ENCODE measurements at places on chromosomes 1 and 21.

GRCh38 chr1:84406346-84406861 lies 8.1 kb downstream of the DNASE2B start:
- peak; percentile 67 for DNase-seq

DNA sequence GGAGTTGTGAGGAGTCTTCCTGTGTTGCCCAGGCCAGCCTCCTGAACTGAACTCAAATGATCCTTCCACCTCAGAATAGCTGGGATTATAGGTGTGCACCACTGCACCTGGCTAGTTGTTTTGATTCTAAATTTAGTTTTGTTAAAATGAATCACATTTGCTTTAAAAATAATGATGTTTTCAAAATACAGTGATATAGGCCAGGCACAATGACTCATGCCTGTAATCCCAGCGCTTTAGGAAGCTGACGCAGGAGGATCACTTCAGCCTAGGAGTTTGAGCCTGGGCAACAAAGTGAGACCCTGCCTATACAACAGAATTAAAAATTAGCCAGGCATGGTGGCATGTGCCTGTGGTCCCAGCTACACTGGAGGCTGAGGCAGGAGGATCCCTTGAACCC lies 24.3 kb downstream of the RTCA start:
- DNase-seq = no peak

DNA sequence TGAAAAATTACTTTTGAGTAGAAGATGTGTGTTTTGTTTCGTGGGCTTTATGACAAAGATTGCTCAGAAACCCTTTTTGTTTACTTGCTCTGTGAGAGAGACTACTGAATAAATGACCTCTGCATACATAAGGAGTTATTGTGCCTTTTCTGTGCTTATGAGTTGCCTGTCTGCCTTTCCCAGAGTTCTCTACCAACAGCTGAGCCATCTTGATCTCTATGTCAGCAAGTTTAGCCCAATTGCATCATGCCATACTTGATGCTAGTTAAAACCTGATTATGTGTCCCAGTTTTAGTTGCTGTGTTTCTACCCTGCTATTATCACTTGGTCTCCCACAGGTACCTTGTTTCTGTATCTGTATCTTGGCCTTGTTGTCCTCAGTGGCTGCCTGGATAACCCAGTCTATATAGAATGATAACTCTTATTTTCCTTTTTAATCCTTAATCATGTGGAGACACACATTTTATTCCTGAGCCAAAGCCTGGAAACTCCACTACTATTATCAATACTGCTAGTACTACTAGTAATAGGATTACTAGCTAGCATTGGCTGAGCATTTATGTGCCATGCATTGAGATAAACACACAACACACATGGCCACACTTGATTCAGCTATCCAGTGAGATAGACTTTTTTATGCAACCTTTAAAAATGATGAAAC lies 28.7 kb upstream of the GNG12 start:
- no peak for DNase-seq

GRCh38 chr1:23286401-23286800 lies 57.7 kb downstream of the HNRNPR start:
- DNase-seq = no peak

DNA sequence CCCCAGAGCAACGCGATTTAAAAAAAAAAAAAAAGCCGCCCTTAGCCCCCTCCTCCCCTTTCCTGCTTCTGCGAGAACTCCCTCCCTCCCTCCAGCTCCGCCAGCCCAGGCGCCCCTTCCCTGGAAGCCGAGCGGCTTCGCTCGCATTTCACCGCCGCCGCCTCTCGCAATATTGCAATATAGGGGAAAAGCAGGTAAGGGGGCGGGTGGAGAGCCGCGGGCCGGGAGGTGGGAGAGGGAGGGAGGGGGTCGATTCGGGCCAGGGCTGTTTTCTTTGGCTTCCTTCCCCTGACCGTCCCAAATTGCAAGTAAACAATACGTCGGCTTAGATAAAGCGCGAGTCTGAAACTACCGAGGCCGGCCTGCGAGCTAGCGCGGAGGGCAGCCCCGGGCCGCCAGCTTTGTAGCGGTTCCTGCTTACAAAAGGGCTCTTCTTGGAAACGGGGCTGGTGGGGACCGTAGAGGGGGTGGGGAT lies 408 bp downstream of the LMO4 start:
- peak; percentile 8 for DNase-seq

- no peak for DNase-seq
Measured at GRCh38 chr1:222618880-222619596, 1.1 kb downstream of the MIA3 start.

DNA sequence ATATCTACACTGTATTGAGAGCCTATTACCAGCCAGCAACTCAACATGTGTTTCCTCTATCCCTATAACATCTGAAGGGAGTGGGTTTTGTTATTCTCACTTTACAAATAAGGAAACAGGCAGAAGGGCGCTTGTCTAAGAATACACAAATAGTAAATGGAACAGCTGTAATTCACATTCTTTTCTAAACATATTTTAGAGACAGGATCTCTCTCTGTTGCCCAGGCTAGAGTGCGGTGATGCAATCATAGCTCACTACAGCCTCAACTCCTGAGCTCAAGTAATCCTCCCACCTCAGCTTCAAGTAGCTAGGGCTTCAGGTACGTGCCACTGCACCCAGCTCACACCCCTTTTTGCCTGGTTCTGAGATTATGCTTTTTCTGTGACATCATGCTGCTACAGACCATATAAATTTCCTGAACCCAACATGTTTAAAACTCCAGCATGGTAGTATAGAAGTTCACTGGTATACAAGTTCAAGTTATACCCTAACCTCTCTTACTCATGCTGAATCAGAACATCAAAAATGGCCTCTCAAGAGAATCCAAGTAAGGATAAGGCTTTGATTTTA lies 8.6 kb upstream of the TACSTD2 start:
- peak; percentile 72 for DNase-seq

GRCh38 chr1:172416496-172417035 lies 3.9 kb upstream of the C1orf105 start:
- no peak for DNase-seq

GRCh38 chr1:108708691-108709660 lies 3.7 kb upstream of the FNDC7 start:
- no peak for DNase-seq

DNA sequence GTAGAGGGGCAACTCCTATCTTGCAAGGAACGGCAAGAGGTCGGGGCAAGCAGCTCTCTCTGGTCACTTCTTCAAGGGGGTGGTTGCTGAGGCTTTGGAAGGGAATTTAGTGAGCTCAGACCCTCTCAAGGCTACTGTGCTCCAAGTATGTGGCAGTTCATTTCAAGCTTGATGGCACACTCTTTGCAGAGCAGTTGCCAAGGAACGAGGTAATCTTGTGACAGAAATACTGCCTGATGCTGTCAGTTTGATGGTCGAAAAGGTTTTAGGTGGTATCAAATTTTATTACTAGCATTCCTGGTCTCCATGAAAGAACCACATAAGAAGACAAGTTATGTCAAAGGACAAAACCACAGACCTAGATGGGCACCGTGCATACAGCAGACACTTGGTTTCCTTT lies 13.1 kb downstream of the CFAP298 start:
- no peak for DNase-seq

DNA sequence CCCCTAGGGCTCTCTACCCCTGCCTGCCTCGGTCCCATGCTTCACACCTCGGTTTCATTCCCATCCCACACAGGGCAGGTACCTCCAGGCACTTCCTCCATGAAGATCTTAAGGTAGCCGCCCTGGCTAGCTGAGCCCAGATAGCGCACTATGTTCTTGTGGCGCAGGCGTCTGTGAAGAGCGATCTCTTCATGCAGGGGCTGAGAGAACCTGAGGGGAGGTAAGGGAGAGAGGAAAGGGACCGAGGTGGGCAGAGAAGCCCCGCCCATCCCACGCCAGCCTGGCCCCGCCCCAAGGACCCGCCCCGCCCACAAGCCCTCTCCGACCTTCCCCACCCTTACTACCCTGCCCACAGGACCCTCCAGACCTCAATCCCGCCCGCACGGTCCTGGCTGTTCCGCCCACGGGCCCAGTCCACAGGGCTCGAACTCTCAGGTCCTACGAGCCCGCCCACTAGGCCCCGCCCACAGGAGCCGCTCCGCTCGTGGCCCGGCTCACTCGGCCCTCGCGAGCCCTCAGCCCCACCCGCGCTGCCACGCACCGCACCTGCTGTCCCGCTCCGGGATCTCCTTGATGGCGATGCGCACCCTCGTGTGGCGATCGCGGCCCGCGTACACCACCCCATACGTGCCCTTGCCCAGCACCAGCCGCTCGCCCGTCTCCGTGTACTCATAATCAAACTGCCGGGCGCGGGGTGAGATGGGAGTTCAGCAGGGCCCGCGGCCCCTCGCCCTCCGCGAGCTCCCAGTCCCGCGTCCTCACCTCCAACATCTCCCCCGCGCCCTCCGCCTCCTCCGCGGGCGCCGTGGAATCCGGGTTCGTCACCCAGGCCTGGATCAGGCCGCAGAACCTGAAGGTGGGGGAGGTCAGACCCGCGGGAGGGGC lies 6.4 kb downstream of the MAP3K6 start:
- no peak for DNase-seq

- DNase-seq = no peak
Measured at GRCh38 chr1:160177667-160178066, 12.7 kb upstream of the CASQ1 start.

DNA sequence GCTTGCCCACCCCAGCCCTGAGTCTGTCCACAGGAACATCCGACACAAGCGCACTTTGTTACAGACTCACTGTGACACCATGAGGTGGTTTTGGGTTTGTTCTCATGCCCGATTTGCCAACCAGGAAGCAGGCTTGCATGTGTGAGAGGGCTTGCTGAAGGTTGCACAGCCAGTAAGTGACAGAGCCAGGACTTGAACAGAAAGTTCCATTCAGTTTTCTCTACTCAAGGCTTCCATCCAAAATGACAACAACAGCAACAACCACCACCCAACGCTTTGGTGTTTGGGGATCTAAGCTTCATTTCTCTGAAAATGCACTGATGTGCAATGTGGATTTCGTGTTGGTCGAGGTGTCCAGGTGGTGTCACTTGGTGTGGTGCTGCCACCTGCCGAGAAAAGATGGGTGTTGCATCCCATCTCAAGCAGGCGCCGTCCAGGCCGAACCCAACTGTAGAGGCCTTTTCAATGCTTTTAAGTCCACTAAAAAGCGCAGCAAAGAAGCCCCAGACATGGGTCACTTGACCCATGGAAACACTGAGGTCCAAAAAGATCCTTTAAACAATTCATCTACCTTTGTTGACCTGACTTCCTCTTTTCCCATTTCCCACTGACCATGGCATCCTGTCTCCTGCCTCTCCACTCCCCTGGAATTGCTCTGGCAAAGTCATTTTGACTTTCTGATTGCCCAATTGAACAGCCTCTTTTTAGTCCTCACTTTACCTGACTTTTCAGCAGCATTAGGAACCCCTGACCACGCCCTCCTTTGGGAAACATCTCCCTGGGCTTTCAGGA lies 12.2 kb downstream of the CITED4 start:
- peak; percentile 32 for DNase-seq

DNA sequence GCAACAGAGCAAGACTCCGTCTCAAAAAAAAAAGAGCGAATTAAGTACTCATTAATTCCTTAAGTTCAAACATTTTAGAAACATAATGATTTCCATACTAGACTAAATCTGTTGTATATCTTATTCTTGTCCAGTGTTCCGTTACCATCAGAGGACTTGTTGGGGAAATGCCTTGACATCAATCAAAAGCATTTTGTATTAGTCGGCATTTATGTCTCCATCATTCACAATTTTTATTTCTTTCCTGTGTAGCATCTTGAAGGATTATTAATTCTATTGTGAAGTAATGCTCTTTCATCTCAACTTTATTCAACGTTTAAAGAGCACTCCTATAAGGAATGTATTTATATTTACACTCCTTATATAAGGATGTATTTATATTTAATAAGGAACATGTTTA lies 82.9 kb upstream of the QSOX1 start:
- DNase-seq = no peak

- DNase-seq = no peak
Measured at GRCh38 chr21:38720074-38720473, 85.7 kb upstream of the ETS2 start.

DNA sequence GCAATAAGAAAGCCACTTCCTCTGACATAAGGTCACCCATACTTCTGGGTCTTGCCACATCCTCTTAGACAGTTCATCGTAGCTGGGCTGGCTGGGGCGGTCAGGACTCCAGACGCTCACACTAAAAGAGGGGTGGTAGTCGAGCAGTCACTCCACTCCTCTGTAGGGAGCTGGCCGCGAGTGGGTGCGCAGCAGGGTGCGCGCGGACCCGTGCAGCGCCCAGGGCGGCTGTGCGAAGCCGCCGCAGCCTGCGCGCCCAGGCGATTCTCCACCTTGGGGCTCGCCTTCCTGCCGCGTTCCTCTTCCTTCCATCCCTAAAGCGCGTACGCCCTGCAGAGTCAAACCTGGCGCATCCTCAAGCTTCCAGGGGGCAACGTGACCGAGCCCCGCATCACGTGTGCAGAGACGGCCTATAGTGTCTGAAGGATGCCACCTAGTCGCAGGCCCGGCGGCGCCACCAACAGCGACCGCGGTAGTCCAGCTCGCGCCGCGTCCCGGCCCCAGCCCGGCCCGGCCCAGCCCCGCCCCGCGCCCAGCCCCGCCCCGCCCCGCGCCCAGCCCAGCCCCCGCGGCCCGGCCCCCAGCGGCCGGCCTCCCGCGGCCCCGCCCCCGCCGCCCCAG lies 360 bp upstream of the PRDX6 start:
- peak; percentile 80 for DNase-seq

DNA sequence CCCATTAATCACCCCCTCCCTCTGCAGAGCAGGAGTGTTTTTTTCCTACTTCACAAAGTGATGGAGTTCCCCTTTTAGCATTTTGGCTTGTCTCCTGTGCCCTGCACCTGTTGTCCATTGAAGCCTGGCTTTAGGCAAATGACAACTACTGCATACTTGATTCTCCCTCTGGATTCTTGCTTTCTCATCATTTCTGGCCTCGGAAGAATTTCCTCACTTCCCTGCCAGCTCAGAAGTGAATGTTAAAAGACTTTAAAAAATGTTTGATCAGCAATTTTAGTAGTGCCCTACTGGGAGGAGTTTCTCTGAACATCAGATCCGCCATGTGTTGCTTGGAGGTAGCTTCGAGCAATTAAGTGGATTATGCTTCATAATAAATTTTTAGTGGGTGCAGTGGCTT lies 28.1 kb downstream of the RCOR3 start:
- no peak for DNase-seq

GRCh38 chr1:76419603-76420002 lies 345.1 kb downstream of the ST6GALNAC3 start:
- DNase-seq = no peak

GRCh38 chr1:160726114-160726497 lies 12.9 kb upstream of the SLAMF7 start:
- no peak for DNase-seq

- DNase-seq = no peak
Measured at GRCh38 chr1:101316256-101316655, 79.4 kb downstream of the S1PR1 start.

- no peak for DNase-seq
Measured at GRCh38 chr1:186843226-186843625, 14.5 kb downstream of the PLA2G4A start.

Measured in NCI-H226 (cell line).